ENCODE measurements at places on chromosomes 3 and 15.

- DNase-seq = no peak
These were observed 23.1 kb downstream of the ALPK3 start for GRCh38 chr15:84840255-84840654.

DNA sequence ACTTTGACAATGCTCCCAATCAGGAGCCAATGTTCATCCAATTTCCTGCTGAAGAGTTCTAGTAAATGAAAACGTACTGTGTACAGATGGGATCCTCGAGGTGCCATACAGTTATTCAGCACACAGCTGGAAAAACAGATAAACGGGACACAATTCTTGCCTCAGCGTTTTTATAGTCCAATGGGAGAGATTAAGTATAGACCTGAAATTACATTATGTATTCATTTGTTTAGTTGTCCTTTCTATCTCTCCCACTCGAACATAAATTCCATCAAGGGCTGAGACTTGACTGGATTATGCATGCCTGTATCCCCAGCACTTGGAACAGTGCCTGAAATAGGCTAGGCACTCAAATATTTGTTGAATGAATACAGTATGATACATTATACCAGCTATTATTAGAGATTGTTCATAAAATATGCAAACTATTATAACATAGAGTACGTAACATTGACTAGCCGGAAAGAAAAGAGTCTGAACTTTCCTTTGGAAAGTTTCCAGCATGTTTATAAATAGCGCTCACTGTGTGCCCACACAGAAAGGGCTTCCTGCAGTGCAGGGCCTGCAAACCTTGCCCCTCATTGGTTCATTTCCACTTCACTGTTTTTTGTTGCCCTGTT lies 27.4 kb upstream of the SNTN start:
- no peak for DNase-seq

DNA sequence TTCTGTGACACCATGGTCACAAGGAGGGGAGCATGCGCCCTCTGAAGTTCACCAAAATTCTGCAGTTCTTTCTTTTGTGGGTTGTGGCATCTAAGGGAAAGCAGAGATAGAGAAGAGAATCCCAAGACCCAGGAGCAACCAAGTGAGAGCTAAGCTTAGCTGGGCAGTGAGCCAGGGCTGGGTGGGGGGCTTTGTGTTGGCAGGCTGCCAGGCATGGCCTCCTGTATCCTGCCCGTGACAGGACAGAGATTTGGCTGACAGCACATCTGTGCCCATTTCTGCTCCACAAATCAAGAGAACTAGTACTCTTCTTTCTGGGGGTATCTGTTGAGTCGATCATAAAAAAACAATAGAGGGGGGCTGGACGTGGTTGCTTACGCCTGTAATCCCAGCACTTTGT lies 66.2 kb downstream of the NMNAT3 start:
- DNase-seq = no peak

GRCh38 chr15:48559285-48559684 lies 86.2 kb downstream of the FBN1 start:
- DNase-seq = no peak

GRCh38 chr15:89142423-89142822 lies 54.2 kb downstream of the ABHD2 start:
- DNase-seq = no peak

GRCh38 chr3:61178167-61178566 lies 73.1 kb downstream of the FHIT start:
- DNase-seq = no peak

DNA sequence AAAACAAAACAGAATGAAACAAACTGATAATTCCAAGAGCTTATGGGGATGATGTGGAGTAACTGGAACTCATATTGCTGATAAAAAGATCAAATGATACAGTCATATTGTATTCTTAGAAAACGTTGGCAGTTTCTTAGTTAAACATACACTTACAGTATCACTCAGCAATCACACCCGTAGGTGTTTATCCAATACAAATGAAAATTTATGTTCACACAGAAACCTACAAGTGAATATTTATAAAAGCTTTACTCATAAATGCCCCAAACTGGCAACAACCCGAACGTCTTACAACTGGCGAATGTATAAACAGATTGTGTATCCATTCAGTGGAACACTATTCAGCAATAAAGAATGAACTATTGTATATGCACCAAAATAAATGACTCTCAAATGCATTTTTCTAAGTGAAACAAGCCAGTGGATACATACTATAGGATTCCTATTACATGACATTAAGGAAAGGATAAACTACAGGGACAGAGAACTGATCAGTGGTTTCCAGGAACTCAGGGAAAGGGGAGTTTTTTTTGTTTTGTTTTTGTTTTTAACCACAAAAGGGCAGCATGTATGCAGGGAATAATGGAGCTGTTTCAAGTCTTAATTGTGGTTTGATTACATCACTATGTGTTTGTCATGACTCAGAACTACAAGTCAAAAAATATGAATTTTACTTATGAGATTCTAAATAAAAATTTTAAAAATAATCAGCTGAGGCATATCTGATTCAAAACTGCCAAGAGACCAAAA lies 71.8 kb upstream of the NDUFB4 start:
- DNase-seq = no peak

DNA sequence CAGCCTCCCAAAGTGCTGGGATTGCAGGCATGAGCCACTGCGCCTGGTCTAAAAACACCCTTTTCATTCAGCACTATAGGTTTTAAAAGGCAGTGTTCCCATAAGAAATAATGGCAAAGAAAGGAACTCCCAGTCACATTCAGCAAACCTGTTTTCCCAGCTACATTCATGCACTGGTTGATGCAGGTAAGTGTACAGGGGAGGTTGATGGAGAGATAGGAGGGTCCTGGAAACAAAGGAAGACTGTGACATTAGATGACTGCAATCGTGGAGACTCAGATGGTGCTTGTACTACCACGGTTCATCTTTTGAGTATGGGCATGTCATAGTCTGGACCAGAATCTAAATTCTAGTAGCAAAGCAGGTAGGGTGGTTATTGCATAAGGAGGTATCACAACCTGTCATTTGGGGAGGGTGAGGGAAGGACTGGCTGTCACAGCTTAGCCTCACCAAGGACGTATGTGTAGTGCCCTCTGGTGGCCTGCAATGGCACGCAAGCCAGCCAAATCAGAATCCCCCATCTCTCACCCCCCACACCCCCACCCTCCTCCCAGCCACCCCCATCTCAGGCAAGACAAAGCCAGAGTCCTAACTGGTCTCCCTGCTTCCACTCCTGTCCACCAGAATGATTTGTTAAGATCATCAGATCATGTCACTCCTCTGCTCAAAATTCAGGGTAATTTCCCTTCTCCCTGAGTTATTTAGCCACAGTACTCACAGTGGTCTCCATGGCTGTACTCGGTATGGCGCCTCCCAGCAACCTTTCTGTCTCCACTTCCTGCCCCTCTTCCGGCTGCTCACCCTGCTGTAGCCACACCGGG lies 28.8 kb upstream of the UBL7 start:
- no peak for DNase-seq

DNA sequence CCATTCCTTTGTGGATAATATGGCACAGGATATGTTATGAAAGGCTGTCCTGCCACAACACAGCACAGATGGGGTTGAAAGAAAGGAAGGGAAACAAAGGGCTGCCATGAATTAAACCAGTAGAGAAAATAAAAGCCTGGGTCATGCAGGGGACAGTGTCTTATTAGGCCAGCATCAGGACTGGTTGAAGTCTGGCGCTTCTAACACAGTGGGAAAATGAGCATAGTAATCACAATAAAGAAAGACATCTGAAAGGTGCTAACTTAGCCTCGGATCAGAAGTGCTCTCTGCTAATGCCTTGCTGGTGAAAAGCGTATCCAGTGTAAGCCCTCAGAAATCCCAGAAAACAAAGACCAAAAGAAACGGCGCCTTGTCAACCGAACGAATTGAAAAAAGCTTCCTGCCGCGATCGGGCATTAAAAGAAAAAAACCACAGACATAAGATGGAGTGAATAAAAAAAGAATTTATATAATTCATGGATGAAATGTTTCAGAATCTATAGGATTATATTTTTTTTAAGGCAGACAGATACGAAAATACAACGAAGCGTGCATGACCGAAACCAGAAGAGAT lies 566 bp upstream of the MKRN3 start:
- no peak for DNase-seq

- DNase-seq = peak; percentile 77
These were observed 34.2 kb upstream of the VPS8 start for GRCh38 chr3:184777566-184778356.

DNA sequence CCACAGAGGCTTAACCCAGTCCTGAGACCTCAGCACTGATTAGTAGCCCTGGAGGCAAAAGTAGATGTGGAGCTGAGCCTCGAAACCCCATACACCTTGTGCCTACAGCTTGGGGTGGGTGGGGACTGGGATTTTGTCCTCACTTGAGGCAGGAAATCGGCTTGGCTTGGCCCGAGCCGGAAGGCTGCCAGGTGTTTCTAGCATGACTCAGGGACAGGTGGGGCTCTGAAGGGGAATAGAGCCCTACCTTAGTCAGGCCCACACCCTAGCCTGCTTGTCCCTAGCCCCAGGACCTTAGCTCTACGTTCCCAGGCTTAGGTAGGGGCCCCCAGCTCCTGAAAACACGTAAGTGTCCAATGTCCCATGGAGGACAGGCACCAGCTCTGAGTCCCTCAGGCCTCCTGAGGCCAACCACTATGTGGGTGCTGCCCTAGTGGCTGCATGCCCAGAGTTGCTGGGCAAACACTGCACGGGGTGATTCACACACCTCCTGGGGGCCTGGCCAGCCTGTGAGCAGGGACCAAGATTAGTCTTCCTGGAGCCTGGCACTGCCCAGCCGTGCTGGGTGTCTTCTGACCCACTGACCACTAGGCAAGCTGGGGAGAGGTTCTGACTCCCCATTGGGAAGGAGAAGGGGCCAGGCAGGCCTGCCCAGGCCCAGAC lies 3.1 kb downstream of the MST1R start:
- no peak for DNase-seq

DNA sequence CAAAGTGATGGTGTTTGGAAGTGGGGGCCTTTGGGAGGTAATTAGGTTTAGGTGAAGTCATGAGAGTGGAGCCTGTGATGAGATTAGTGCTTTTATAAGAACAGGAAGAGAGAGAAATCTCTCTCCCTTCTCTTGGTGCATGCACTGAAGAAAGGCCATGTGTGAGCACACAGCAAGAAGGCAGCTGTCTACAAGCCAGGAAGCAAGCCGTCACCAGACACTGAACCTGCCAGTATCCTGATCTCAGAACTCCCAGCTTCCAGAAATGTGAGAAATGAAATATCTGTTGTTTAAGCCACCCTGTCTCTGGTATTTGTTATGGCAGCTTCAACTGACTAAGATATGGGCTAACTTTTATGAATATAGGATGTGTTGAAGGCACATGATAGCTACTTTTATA lies 72.6 kb downstream of the REC114 start:
- no peak for DNase-seq

- no peak for DNase-seq
These were observed 143.3 kb downstream of the ADAMTS17 start for GRCh38 chr15:100198442-100198841.

- DNase-seq = no peak
These were observed 93.4 kb downstream of the IL12A start for GRCh38 chr3:160081958-160082533.

GRCh38 chr3:129560911-129561594 lies 18.1 kb downstream of the H1-8 start:
- DNase-seq = no peak

DNA sequence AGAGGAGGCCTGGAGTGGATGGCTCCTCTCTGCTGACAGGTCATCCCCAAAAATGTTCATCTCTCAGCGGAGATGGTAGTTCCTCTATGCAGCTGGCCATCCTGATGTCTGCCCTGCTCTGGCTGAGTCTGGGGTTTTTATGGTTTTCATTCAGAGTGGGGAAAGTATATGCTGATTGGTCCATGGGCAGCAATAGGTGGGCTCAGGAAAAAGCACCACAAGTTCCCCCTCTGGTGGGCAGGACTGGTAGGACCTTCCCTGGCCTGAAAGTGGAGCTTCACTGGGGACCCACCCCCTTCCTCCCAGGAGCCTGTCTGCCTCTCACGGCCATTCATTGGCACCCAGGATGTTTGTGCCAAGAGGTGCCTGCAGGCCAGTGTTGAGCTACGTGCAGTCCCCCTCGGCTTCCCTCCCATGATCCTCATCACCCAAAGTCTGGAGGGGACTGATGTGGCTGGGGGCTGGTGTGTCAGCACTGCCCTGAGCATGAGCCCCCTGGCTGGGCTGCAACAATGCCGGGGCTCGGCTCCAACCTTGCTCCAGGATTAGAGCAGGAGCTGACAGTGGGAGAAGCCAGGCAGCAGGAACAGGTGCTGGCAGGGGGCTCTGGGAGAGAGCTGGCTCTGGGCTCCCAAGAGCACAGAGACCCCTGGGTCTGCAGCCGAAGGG lies 13.1 kb upstream of the BLOC1S6 start:
- DNase-seq = no peak

All from NCI-H2081 treated with DMSO at 0.1 percent for 48 hours (cell line).